ENCODE measurements at places on chromosomes 4 and X.
A peak's percentile ranks its signal among the peaks of the same experiment; 100 is the strongest.

- DNase-seq = no peak
Measured at GRCh38 chrX:13471269-13471668, 98.1 kb upstream of the EGFL6 start.

DNA sequence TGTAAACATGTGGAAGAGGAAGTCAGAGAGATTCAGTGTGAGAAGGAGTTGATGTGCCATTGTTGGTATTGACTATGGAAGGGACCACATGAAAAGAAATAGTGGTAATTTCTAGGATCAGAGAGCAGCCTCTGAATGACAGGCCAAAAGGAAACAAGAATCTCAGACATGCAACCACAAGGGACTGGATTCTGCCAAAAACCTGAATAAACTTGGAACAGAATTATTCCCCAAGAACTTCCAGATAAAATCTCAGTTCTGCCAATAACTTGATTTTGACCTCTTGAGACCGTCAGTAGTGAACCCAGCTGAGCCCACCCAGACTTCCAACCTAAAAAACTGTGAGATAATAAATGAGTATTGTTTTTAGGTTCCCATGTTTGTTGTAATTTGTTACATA is 653.6 kb upstream of the NR3C2 start:
- DNase-seq = no peak

GRCh38 chr4:119128148-119128547 is 7.5 kb upstream of the MYOZ2 start:
- DNase-seq = no peak

DNA sequence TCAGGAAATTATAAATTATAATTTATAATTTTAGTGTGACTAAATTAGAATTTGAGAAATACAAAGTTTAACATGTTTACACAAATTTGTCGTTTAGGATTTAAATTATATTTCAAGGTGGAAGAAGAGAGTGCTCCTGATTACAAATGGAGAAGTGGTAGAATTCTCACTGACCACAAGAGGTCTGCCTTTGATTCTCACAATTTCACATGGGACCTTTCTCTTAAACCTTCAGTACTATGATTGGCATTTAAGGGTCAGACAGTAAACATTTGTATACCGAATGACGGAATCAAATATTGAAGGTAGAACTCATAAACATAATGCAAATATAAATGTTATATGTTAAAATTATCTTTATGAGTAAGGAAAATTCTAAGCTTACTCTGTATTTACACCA is 171.7 kb downstream of the SLIT2 start:
- DNase-seq = no peak

DNA sequence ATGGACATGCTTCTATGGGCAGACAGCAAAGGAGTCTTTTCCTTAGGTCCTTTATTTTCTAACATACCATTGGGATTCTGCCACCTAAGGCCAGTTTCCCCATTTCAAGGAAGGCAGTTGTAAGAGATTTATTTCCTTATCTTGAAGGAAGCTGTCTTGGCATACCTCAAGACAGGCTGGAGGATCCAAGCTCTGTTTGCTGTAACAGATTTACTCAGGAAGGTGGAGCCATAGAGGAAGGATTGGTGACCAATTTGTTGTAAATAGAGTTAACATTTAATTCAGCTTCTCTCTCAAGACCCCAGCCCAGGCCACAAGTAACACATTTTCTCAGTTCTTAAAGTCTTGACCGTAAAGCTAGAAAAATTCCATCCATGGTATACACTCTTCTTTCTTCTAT is 131.6 kb upstream of the TENM3 start:
- no peak for DNase-seq

GRCh38 chr4:20017777-20018115 is 234.0 kb upstream of the SLIT2 start:
- no peak for DNase-seq

DNA sequence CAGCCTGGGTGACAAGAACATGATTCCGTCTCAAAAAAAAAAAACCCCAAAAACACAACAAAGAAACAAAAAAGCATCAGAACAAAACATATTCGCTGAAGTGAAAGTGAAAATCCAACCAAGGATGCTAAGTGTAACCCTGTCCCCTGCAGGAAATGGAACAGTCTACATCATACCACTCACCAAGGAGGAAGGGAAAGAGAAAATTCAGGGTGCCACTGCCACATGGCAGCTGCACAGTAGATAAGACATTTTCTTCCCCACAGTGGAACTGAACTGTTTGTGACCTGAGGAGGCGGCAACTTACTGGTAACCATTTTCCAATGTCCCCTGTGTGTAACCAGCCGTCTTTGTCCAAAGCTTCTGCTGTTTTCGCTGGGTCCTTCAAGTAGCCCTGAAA is 28.2 kb upstream of the CENPU start:
- peak; percentile 7 for DNase-seq

- DNase-seq = no peak
Measured at GRCh38 chrX:100975212-100975611, 5.7 kb downstream of the ARL13A start.

DNA sequence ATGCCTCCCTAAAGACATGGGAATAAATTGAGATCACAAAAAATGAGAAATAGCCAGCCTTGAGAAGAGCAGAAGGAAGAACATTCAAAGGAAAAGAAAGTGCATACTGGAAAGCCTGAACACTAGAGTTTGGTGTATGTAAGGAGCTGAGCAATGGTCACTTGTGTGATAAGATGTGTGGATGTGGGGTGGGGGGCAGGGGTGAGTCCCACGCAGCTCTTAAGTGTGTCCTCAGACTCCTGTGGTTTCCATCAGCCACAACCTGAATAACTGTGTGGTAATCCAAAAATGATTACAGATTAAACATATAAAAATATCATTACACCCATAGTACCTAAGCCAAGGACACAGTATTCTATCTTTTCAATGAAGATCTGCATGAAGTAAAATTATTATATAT is 59.9 kb downstream of the ELOVL6 start:
- DNase-seq = no peak

DNA sequence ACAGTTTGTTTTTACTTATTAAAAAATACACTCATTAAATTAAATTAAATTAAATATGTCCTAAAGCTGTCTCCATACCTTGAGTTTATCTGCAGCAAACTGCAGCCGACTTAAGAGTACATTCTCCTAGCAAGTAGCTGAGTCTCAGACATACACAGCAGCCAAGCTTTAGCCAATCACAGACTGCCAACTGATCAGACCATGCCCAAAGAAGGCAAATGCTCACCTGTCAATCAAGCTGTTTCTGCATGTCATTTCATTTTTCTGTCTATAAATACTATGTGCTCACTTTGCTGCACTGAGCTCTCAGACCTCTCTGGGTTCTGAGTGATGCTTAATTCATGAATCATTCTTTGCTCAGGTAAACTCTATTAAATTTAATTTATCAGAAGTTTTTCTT is 280.9 kb upstream of the EPHA5 start:
- no peak for DNase-seq

DNA sequence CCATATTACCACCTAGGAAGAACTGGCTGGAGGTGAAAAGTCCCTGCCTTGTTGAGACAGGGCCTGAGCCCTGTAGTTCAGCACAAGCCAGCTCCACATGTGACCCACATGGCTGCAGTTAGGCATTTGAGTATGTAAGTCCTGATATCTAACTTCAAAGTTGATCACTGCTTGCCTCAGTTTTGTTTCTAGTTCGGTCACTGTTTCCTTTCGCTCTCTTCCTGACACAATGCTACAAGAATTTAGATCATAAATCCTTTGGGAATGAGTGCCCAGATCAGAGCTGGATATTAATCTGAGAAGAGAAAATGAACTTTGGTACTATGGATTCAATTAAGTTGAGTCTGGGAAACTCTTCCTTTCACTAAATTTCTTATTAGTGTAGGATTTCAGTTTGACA is 48.4 kb downstream of the AKAP4 start:
- no peak for DNase-seq

- no peak for DNase-seq
Measured at GRCh38 chrX:135345107-135345589, 35.9 kb downstream of the ETDC start.

GRCh38 chr4:168257768-168258167 is 60.8 kb downstream of the DDX60 start:
- DNase-seq = no peak

DNA sequence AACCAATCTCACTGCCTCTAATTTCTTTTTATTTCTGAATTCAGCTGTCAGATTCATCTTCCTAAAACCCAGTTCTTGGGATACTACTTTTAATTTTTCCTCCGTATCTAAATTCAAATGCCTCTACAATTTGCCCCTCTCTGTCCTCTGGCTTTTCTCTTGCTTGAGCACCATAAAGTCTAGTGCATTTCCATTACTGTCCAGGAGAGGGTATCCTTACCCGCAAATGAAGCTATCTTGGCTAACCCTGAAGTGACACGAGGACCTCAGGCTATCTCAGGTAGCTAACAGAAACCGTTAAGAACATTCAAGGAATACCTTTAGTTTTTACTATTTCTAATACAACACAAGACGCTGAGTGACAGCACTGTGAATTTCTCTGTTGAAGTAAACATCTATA is 49.4 kb upstream of the PRR32 start:
- no peak for DNase-seq

GRCh38 chr4:3192188-3192587 is 56.8 kb upstream of the MSANTD1 start:
- DNase-seq = no peak

- no peak for DNase-seq
Measured at GRCh38 chrX:40867352-40867751, 132.0 kb upstream of the MED14 start.

- DNase-seq = no peak
Measured at GRCh38 chrX:69389101-69389501, 115.0 kb upstream of the NALF2 start.

- DNase-seq = no peak
Measured at GRCh38 chr4:44927399-44928380, 201.3 kb upstream of the GNPDA2 start.

DNA sequence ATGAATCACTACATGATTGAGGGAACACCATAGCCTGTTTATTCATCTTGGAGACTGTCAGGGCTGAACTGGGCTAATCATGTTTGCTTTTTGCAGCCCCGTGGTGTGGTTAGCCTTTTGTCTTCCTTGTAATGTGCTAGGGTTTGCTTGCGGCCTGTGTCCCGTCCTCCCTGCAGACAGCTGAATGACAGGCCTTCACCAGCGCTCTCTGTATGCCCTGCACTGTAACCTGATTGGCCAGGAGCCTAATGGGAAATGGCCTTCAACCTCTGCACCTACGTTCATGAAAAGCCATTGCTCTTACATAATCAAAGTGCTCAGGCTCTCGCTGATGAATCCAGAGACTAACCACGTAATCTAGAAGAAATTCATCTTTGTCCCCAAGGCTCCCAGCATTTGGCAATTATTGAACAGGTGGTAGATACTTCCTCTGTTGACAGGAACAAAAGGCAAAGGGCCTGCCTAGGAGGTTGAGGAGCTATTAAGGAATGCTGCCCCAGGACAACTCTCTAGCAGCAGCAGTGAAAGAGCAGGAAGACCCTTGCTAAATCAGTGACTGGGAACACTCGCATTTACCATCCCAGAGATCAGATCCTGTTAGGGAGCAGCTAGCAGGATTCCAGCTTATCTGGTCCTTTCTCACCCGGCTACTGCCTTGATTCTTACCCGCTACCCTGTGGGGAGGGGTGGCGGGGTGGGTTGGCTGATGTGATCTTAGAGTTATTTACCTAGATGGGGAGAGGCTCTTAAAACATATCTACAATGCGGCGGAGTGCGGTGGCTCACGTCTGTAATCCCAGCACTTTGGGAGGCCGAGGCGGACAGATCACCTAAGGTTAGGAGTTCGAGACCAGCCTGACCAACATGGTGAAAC is 42.3 kb upstream of the FAT1 start:
- DNase-seq = no peak

GRCh38 chr4:135185256-135185655 is 983.7 kb upstream of the PABPC4L start:
- DNase-seq = no peak

- DNase-seq = no peak
Measured at GRCh38 chr4:54945838-54946237, 179.6 kb downstream of the KDR start.

GRCh38 chr4:53004497-53005148 is 142.5 kb downstream of the RASL11B start:
- no peak for DNase-seq

- no peak for DNase-seq
Measured at GRCh38 chr4:58809948-58810347, 1699.8 kb upstream of the IGFBP7 start.

- no peak for DNase-seq
Measured at GRCh38 chr4:124201636-124202035, 510.9 kb downstream of the ANKRD50 start.

DNA sequence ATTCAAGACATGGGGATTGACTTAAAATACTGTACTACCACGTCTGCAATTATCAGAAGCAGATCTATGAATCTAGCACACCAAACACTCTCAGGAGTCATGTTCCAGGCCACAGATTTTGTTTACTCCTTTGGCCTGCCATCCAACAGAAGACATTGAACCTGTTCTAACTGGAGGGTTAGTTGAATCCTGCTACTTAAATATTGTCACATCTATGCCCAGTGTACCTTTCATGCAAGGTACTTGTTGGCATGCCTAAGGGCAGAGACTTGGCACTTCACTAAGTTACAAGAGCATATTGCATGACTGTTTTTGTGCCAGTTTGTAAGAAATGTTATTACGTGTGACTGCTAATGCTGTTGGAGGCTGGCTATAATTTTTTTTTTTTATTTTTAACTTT is 126.9 kb upstream of the BCOR start:
- no peak for DNase-seq

- DNase-seq = no peak
Measured at GRCh38 chrX:116378961-116379360, 57.4 kb upstream of the SLC6A14 start.

DNA sequence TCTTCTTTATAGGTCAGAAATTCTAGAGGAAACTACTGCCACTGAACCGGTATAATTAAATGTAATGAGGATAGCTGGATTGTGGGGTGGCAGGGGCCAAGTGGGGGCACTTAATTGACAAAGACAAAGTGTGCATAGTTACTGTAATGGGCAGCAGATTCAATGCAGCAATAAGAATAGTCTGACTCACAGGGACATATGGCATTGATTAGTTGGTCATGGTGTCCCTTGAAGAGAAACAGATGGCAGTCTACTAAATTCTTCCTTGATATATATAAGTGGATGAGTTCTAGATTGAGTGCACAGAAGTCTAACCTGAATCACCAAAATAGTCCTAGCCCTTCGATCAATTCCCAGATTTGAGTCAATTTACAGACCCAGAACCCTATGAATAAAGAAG is 31.6 kb downstream of the ETDC start:
- no peak for DNase-seq

- DNase-seq = no peak
Measured at GRCh38 chr4:73901031-73901430, 31.8 kb downstream of the CXCL1 start.

DNA sequence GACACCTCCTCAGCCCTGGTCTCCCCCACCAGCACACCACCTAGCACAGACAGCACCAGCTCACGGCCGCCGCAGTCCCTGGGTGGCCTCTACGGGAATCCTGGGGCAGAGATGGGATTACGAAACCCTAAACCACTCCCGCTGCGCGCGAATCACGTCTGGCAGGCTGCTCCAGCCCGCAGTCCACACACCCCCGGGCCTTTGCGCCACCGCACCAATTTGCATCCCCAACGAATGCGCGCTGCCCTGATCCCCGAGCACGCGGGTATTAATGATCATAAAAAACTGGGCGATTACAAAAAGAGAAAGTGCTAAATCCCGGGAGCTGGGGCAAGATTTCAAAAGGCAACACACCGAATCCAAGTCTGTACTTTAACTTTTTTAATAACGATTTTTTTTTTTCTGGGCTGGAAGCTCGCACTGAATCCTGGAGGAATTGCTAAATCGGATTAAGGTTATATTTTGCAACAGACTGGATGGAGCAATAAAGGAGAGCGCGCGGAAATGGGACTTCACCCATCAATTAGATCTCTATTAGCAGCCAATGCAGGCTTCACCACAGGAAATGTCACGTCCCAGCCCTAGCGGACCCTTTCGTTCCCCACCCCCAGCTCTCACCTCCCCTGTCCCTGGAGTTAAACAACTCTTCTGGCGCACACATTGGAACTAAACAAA is 69.8 kb upstream of the TMEM33 start:
- DNase-seq = no peak

All from stimulated activated CD8-positive, alpha-beta memory T cell treated with anti-CD3 and anti-CD28 coated beads, Interleukin-15, amount 100 ng/mL, for 48 hours (primary cell).